ENCODE measurements at places on chromosomes 3 and 15.

DNA sequence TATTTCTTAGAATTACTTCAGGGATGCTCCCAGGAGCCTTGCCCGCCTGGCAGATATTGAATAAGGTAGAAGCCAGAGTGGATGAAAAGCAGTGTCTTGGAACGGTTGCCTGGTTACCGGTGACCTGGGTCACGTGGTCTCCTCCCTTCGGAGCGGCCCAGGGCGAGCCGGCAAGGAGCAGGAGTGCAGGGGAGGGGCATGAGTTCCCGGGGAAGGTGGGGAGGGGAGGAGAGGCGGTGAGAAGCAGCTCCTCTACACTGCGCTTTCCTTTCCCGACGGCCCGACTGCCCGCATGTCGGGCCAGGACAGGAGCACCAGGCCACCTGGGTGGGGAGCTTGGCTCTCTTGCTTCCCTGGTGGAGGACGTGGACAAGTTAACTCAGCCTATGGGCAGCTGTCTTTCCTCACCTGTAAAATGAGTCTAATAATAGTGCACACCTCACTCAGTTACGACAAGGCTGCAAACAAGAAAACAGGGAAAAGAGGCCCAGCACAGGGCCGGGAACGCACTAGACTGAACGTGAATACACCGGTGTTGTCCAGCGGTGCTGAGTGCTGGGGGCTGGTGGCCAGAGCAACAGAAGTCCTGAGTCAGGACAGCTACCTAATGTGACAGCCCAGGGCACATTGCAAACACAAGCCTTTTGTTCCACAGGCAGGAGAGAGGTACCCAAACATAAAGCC is 198.3 kb downstream of the ADAMTS9 start:
- no peak for DNase-seq

GRCh38 chr3:27673701-27674100 is 48.4 kb downstream of the EOMES start:
- DNase-seq, result no peak

GRCh38 chr3:133986311-133986710 is 43.4 kb downstream of the SLCO2A1 start:
- no peak for DNase-seq

GRCh38 chr15:44265757-44266156 is 22.8 kb upstream of the GOLM2 start:
- no peak for DNase-seq

GRCh38 chr15:33341953-33342352 is 31.2 kb downstream of the RYR3 start:
- no peak for DNase-seq

DNA sequence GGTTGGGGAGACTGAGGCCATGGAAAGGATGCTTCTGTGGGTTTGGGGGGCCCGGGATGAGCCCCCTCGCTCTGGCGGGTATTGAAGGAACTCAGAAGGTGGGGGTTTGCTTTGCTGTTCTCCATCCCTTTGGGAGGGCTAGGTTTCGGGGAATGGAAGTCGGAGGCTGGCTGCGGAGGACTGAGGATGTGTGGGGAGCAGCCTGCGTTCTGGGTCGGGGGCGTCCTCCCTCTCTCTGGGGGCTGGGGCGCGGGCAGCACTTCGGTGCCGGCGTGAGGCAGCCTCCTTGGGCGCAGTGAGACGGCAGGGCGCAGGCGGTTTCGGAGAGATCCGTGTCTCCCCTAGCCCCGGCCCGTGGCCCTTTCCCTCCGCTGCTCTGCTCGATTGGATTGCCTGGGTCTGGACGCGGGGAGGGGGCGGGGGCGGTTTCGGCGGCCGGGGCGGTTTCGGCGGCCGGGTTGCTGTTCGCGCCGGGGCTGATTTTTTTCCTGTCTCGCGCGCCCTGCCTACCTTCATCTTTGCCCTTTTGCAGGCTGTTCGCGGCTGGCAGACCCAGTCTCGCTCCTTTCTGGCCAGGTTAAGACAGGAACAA is 1.4 kb downstream of the PTPRG start:
- DNase-seq, result no peak
